ENCODE measurements at places on chromosomes 3 and 15.

- no peak for DNase-seq
Measured at GRCh38 chr15:67230504-67230903, 24.0 kb downstream of the AAGAB start.

DNA sequence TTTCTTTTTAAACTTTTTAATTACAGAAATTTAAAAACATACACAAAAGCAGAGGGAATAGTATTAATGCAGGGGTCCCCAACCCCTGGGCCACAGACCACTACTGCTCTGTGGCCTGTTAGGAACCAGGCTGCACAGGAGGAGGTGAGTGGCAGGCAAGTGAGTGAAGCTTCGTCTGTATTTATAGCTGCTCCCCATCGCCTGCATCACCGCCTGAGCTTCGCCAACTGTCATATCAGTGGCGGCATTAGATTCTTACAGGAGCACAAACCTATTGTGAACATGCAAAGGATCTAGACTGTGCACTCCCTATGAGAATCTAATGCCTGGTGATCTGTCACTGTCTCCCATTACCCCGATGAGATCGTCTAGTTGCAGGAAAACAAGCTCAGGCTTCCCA is 22.4 kb downstream of the CCR9 start:
- DNase-seq, result no peak

GRCh38 chr15:94493176-94493575 is 261.8 kb downstream of the MCTP2 start:
- DNase-seq, result no peak

DNA sequence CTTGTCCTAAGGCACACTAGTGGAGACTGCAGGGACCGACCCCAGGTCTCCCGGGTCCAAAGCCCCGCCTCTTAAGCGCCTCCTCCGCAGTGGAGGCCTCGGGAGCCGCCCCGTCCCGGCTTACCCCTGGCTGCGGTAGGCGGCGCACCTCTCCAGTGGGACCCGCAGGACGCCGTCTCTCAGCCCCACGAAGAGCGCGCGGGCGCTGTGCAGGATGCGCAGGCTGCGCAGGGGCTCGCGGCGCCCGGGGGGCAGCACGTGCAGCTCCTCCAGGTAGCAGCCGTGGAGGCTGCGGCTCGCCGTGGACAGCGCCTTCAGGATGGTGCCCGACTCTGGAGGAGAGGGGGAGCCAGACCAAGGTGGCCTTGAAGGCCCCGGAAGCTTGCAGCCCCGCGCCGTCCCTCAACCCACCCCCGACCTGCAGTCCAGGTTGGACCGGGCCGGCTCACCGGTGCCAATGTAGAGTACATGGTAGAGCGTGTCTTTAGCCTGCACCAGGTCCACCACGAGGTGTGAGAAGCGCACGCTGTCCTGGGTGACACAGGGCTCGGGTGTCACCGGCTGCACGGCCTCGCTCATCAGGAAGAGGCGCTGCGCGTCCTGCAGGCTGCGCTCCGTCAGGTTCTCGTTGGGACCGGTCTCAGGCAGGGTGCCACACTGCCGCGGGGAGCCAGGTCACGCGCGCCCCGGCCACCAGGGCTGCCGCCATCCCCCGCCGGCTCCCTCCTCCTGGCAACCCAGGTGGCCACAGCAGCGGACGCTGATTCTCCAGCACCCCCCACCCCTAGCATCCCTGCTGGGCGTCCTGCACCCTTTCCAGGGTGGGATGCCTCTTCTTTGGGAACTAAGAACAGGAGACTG is 105.5 kb downstream of the SEMA5B start:
- DNase-seq, result peak; percentile 14

DNA sequence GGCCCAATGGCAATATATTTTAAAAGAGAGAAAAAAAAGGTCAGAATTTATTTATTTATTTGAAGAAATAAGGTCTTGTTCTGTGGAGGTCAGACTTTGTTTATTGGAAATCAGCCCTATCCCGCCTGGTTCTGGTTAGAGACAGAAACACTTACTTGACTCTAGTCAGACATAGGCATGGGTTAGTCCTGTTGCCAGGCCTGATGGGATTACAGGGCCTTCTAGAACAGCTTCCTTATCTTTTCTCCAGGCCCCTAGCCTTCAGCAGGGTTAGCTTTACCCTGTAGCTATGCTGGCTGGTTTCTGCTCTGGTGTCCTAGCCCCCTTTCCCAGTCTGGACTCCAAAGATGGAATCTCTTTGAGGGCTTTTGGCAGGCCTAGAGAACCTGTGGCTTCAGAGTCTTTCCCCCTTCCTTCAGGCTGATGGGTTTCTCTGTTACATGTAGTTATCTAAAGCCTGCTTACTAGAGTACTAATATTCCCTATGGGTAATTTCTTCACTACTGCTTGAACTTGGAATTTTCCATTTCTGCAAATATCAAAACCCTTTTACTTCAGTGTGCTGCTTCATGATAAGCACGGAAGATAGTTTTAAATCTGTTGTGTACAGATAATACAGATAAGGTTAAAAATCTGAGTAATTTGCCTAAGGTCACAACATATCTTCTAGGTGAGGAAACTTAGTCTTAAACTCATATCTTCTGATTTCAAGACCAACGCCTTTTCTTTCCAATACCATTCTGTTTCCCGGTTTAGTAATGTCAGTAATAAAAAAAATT is 10.6 kb downstream of the IREB2 start:
- DNase-seq, result no peak

GRCh38 chr3:194632809-194633348 is 340 bp downstream of the TMEM44 start:
- no peak for DNase-seq
